ENCODE measurements at places on chromosomes 4 and X.

- DNase-seq, result no peak
These were observed 70.0 kb downstream of the DCHS2 start for GRCh38 chr4:154421618-154422017.

DNA sequence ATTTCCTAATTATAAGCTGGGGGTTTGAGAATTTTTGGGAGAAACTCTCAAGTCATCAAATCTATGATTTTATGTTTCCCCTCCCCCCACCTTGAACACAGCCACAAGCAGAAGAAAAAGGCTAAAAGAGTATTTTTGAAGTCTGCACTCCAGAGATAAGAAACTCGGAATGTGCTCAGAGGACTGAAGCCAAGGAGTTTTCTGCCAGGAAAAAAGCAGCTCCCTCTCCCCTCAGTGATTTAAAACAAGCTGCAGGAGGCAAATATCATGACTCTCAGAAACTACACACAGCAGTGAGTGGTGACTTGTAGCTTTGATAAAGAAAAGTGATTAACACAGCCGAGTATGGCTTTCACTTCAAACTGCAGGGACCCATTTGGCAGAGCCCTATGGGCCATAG, 800.2 kb upstream of the FTHL17 start:
- no peak for DNase-seq

GRCh38 chr4:74997948-74998729, 65.2 kb downstream of the PARM1 start:
- DNase-seq, result no peak

GRCh38 chr4:31458813-31459212, 738.6 kb downstream of the PCDH7 start:
- DNase-seq, result no peak

DNA sequence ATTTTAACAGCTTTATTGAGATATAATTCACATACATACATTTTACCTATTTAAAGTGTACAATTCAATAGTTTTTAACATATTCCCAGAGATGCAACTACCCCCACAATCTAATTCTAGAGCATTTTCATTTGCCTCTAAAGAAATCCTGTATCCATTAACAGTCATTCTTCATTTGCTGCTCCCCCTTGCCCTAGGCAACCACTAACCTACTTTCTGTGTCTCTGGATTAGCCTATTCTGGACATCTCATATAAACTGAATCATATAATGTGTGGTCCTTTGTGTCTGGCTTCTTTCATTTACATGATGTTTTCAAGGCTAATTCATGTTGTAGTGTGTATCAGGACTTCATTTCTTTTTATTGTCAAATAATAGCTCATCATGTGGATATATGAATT, 105.1 kb upstream of the GRPR start:
- DNase-seq, result no peak

DNA sequence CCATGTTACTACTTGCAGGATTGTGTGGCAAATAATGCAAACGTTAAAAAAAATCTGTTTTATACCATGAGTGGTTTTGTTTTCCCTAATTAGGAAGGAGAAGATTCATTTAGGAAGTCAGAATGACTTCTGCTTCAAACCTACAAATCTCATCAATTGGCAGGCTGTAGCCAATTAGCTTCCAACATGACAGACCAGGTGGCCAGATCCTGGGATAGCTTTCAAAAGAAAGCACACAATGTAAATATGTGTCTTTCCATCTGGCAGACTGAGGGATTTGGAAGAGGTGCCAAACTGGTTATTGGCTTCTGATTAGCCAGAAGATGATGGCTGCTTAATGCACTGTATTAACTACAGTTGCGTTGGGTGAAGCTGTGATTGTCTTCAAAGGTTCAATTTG, 432.8 kb downstream of the ANKRD50 start:
- DNase-seq, result no peak

- DNase-seq, result no peak
These were observed 55.1 kb upstream of the TNIP3 start for GRCh38 chr4:121219227-121219626.
